Activated B cell treated with CpG ODN at 0.5 μM for 24 hours (primary cell): ENCODE measurements at places on chromosomes 5 and 9. TPM values are rescaled to one million over a fixed set of nuclear protein-coding genes. Genes with fewer than 3 reads are reported as not detected.

The GADD45G gene
- total RNA-seq, result 7.5 and 7.6 TPM in 2 replicates

The LECT2 gene
- total RNA-seq, result not detected in 2 replicates

The NR6A1 gene
- 2.3 and 3.1 TPM in 2 replicates for total RNA-seq

The DND1 gene
- 2.6 and 3.4 TPM in 2 replicates for total RNA-seq

The SLC27A6 gene
- not detected in 2 replicates for total RNA-seq

The ROR2 gene
- total RNA-seq, result 0.12 TPM in 1 of 2 replicates, not detected in the other

The OTULINL gene
- total RNA-seq, result 0.27 and 0.69 TPM in 2 replicates

The CACNA1B gene
- 1.4 and 1.5 TPM in 2 replicates for total RNA-seq

The TAF11L8 gene
- not detected in 2 replicates for total RNA-seq

The PCDHGB7 gene
- 1.2 and 1.4 TPM in 2 replicates for total RNA-seq

The WDR38 gene
- not detected in 2 replicates for total RNA-seq

The CCDC192 gene
- total RNA-seq, result not detected in 2 replicates

The CENPK gene
- total RNA-seq, result 10.7 and 15.1 TPM in 2 replicates

The AOPEP gene
- 16.8 and 20.4 TPM in 2 replicates for total RNA-seq

DNA sequence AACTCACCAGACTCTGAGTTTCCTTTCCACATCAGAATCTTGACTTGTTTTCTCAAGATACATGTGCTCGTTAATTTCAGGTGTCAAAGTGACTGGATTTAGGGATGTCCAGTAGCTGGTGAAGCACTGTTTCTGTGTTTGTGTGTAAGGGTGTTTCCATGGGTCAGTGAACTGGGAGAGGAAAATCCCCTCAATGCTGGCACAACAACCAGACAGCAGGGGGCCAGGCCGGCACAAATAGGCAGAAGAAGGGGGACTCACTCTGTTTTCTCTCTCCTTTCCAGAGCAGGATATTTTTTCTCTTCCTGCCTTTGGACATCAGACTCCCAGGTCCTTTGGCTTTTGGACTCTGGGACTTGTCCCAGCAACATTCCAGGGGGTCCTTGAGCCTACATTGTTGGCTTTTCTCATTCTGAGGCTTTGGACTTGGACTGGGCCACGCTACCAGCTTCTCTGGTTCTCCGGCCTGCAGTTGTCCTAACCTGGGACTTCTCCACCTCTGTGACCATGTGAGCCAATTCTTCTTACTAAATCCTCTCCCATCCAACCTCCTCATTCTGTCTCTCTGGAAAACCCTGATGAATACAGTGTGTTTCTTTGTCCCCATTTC lies 144.0 kb downstream of the CAAP1 start:
- no peak for DNase-seq

- DNase-seq, result no peak
Measured at GRCh38 chr5:169429044-169429443, 128.1 kb upstream of the SLIT3 start.

- no peak for DNase-seq
Measured at GRCh38 chr9:115862021-115862420, 291.6 kb upstream of the PAPPA start.

DNA sequence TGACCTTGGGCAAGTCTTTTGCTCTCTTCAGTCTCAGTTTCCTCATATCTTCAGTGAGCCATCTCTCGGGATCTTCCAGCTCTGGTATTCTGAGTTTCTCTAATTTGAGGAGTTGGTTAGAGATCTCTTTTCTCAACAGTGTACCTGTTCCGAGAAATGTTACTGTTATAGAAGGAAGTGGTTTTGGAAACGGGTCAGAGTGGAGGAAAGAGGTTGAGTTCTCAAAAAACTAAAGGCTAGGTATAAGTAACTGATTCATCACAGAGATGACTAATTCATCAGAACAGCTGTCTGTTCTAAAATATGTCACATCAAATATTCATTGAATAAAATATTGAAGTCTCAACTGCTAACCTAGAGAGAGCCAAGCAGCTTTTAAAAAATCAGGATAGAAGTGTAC lies 106.6 kb downstream of the PALM2AKAP2 start:
- DNase-seq, result no peak

GRCh38 chr5:123207852-123208251 lies 118.8 kb downstream of the PRDM6 start:
- DNase-seq, result no peak

GRCh38 chr5:133354323-133355185 lies 257.8 kb downstream of the FSTL4 start:
- no peak for DNase-seq

- DNase-seq, result no peak
Measured at GRCh38 chr9:107480386-107480789, 9.2 kb downstream of the KLF4 start.

DNA sequence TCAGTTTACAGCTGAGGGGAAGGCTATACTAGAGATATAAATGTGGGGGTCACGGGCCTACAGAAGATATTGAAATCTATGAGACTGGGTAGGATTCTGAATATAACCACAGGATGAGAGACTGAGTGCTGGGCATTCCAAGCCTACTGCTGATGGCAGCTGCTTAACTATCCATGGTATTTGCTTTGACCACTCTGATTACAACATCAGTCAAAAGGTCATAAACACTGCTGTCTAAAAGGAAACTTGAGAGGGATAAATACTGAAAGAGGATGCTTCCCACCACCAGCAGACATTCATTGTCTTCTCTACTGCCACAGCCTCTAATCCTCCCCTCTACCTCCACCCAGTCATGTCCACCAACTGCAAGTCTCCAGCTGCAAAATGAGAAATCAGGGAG lies 3.8 kb downstream of the ZNF622 start:
- DNase-seq, result no peak

DNA sequence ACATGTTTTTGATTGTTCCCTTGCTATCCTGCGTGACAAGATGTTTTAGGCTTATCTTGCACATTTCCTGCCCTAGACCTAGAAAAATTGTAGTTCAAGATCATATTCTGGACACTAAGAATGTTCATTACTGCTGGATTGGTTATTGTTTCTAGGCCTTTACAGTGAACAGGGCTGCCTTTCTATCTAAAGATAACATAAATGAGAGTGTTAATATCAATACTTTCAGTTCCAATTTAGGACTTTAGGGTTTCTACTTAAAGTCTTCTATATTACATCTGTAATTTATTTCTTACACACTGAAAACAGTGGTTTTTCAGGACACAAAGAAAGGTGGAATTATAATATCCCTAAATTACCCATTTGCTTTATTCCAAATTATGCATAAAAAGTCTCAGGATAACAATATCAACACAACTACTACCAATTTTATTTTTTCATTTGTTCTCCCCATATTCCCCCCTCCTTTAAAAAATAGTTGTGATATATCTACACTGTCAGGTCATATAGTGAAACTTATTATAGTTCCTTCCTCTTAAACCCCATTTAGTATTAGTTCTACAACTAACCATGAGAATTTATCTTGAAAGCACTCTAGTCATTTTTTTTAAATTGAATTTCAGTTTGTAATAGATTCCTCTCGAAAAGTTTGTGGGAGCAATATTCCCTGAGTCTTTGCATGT lies 293.9 kb upstream of the RIOK2 start:
- DNase-seq, result no peak

DNA sequence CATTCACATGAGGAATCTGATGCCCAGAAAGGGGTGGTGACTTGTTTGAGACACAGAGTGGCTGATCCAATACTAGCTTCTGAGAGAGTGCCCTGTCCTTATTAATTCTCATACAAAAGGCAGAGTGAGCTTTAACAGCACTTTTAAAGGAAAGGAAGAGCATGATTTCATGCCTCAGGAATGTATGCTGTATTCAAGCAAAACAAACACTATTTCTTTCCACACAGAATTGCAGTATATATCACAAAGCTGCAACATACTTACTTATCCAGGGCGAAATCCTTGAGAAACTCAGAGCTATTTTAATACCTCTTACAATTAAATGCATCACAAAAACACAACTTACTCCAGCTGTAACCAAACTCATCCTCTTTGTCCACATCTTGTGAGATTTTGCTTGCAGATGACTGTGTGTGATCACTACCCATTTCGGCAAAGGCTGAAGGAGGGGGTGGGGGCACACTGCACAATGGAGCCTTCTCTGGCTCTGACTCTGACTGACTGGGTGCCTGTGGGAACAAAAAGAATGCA lies 139.8 kb downstream of the MPDZ start:
- DNase-seq, result no peak

- DNase-seq, result no peak
Measured at GRCh38 chr9:26685818-26686217, 206.8 kb downstream of the CAAP1 start.

- peak; percentile 11 for DNase-seq
Measured at GRCh38 chr5:10645146-10645545, 81.3 kb downstream of the ANKRD33B start.

DNA sequence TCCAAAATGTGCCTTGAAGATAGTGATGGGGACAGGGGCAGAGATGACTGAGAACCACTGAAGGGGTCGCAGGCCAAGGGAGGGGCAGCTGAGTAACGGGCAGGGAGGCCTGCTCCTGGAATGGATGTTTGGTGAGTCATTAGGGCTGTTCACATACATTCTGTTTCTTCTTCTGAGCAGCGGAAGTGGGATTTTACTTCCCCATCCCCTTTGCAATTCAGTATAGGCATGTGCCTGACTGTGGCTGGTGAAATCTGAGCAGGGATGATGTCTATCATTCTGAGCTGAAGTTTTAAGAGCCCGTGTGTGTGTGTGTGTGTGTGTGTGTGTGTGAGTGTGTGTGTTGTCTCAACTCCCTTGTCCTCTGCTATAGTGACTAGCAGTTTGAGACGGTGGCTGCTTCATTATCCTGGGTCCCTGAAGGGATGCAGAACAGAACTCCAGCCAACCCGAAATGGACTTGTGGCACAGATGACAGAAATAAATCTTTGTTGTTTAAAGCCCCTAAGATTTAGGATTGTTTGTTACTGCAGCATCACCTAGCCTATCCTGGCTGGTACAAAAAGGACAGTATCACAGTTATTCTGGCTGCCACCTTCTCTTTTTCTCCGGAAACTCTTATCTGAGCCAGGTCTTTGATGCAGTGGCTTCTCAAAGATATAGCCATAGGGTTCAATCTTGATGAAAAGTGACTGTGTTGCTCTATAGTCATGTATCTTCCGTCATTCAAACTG lies 29.2 kb upstream of the TGFBI start:
- no peak for DNase-seq
